ENCODE measurements at places on chromosomes 1 and 21.
A peak's percentile ranks its signal among the peaks of the same experiment; 100 is the strongest.

DNA sequence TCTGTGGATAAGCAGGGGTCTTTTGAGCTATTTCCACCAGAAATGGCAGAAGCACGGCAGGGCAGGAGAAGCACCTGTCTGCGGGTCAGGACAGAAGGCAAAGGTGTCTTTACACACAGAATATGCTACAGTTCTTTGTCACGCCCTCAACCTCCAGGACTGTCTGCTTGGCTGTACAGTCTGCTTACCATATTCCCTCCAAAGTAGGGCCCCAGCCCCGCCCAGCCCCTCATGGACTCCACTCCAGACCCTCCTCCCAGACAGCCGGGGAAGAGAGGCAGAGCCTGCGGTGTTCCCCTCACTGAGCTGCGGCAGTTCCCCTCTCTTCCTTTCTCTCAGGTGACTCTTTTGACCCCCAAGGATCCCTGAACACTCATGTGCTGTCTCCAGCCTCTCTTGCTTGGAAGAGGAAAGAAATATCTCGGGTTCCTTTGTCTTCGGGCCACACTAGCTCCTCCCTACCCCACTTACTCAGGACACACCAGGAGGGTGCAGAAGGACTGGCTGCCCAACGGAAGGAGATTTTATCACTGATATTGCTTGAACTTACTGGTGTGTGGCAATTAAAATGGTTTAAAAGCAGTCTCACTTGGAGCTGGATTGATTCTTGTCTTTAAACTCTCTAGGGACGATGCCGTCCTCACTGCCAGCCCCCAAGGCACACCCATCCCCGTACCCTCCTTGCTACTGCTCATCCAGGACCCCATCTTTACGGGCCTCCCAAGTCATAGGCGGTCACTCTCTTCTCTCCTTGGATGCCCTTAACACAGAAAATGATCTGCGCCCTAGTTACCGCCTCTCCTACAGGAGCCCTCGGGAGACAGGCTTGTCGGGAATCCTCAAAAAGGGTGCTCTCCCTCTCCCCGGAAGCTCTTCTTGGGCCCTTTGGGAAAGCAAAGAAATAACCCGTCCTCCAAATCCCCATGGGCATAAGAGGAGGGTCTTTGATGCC, 169.7 kb downstream of the TOMM20 start:
- DNase-seq, result peak; percentile 90

- peak; percentile 69 for DNase-seq
Observed at GRCh38 chr1:234874291-234875288, 254.0 kb downstream of the TOMM20 start.

DNA sequence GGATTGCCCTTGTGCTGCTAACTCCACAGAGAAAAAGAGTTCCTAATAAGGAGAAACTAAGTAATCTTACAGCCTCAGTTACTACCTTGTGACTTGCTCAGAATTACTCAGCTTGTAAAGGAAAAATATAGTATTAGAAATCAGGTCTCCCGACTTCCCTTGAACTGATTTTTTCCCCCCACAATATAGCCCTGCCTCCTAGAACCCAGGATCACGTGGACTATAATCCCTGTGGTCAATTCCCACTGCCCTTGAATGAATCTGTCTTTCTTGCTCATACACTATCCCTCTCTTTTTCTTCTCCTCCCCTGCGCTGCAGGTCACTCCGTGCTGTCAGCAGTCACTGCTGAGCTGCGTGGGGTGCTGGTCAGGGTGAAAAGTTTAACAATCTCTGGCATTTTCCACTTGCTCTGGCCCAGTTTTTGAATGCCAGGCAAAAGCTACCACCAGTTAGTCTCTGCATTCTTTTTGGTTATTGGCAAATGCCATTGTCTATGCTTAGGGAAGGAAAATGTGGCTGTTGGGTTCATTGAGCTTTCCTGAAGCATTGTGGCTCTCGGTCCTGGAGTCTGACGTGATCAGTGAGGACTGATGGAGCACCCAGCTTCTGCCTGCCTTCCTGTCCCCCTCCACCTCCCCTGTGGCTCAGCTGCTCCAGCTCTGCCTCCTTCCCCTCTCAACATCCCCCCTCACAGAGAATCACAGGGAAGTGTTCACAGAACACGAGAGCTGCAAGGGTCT, 1.9 kb upstream of the MYOC start:
- no peak for DNase-seq

DNA sequence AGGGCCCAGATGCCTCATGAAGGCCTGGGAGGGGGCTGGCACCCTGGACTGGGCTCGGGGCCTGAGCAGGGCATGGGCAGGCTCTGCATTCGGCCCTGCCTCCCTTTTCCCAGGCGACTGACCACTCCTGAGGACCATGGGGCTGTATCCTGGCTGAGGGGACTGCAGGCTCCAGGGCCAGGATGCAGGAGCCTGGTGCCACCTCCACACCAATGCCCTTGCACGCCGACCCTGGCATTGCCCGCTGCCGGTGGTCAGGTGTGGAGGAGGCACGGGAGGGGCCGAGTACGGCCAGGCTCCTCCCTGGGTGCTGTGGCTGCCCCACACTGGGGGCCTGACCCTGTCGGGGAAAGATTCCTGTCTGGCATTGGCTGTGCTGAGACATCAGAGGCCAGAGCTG, 128.9 kb downstream of the SIK1 start:
- DNase-seq, result no peak

GRCh38 chr21:37842163-37842919, 73.9 kb downstream of the KCNJ6 start:
- DNase-seq, result no peak

DNA sequence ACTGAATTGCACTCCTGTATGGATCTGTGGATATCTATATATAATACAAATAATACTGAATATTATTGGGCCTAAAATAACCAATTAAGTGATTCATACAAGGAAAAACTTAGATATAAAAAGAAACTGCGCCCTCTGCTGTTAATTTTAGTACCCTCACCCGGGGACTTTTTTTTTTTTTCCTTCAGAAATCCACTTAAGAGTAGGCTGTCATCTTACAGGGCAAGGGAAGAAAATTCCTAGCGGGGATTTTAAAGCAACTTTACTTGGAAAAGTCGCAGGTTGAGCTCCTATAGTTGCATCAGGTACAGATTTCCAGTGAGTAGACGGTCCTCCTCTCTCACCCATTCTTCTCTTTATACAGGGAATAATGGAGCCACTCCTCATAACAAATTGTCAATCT, 1.3 kb downstream of the NTNG1 start:
- no peak for DNase-seq

DNA sequence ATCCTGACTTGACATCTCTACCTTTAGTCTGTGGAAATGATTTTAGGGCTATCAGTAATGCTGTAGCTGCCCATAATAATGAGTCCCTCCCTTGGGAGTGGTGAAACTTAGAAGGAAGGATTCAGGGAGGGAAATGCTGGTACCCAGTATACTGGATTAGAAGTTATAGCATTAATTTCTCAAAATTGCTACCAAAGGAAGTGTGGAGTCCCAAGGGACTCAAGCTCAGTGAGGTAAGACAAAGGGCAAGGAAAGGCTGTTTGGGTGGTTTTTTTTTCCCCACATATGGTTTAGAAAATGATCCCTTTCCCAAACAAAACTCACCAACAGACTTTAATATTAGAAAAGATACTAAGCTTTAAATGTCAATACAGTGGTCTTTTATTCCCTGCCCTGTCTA, 99.9 kb downstream of the CD247 start:
- DNase-seq, result no peak

DNA sequence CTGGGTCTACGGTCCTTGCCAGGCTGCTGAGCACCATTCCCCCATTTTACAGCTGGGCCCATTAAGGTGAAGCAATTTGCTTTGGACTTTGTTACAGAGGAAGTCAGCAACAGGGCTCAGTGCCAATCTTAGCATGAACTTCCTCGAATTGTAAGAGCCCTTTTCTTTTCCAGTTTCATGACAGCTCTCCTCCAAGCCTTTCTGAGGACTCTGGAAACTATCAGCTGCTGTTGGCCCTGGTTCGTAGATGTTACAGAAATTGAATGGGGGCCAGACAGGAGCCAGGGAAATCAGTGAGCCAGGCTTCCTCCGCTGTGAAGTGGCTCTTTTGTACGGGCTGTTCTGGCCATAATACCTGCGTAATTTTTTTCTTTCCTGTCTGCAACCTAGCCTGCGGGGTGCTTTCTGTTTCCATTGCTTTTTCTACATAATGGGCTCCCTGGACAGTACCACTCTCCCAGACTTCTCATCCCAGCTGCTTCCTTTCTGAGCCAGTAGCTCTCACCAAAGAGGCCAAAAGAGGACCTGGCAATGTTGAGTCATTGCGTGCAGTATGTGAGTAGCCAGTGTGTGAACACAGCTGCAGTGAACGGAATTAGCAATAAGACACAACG, 386.3 kb downstream of the DISC1 start:
- no peak for DNase-seq

DNA sequence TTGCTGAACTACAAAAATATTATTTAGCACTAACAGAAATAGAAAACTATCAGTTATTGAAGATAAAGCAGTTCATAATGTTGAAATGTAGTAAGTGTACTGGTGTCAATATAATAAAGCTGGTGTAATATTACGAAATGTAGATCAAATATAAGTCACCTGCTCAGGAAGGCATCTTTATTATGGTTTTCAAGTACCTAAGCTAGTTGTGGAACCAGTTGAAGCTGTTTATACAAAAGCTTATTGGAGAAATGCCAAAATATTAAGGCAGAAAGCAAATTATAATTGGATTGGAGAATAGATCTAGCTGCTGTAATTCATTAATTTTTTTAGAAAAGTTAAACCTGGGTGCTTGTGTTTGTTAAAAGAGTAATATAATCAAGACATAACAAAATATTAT, 6.2 kb upstream of the MARK1 start:
- DNase-seq, result no peak

DNA sequence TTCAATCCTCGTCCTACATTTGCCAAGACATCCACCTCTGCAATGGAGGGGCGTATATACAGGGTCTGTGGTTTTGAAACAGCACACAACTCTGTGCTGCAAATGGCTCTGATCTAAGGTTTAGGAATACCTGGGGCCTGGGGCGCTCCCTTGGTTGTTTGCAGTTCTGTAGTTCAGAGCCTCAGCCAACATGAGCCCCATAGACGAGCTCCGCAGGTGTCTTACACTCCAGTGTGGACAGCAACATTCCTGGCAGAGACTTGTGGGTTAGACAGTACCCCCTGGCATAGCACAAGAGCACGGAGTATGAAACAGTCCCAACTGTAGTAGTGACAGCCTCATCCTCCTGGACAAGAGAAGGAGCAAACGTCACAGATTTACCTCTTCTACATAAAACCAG, 120.3 kb upstream of the BARHL2 start:
- DNase-seq, result no peak

DNA sequence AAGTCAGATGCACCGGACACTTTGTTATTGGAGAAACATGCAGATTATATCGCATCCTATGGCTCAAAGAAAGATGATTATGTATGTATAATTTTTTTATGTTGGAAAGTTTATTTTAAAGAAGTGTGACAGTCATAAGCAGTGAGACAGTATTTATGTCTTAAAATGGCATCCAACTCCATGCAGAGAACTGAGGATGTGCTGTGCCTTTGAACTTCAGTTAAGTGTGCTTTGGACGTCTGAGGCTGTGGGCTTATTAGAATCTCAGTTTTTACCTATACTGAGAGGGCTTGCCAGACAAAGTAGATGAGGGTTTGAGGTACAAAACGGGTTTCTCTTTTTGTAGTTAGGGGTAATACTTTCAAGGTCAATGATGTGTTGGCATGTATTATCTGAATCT, 1.5 kb downstream of the RABGGTB start:
- DNase-seq, result no peak

DNA sequence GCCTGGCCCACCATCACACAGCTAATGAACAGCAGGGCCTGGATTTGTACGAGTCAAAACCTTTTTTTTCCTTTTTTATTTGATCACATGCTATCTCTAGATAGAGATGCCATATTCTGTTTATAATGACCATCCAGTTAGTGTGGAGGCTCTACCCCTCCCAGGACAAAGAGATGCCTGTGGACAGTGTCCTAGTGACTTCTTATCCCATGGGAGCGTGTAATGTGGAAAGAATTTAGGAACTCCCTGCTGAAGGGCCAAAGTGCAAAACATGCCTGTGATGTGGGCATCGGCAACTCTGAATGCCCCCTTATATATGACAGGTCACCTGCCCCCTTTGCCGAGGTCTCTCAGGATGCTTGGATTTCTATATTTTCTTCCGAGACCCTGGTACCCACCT, 292.2 kb downstream of the RRAGC start:
- no peak for DNase-seq

GRCh38 chr1:229563701-229564100, 5.2 kb upstream of the ABCB10 start:
- no peak for DNase-seq

GRCh38 chr1:94772230-94772641, 47.9 kb upstream of the SLC44A3 start:
- DNase-seq, result peak; percentile 11

- DNase-seq, result no peak
Observed at GRCh38 chr1:76705560-76705959, 161.7 kb upstream of the ST6GALNAC5 start.

DNA sequence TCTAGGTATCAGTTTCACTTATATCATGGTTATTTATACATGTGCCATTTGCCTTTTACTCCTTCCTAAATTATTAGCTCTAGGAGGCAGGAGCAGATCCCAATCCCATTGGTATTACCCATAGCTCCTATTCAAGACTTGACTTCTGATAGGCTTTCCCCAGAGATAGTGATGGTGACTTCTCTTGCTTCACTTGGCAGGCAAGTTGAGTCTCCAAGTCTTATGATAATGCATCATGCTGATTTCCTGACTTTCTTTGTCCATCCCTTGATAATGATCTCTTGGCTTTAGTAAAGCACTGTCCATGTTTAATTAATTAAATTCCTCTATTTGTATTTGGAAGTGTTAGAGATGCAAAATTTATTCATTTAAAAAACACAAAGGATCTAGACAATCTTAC, 253.5 kb upstream of the ADAMTS5 start:
- no peak for DNase-seq

DNA sequence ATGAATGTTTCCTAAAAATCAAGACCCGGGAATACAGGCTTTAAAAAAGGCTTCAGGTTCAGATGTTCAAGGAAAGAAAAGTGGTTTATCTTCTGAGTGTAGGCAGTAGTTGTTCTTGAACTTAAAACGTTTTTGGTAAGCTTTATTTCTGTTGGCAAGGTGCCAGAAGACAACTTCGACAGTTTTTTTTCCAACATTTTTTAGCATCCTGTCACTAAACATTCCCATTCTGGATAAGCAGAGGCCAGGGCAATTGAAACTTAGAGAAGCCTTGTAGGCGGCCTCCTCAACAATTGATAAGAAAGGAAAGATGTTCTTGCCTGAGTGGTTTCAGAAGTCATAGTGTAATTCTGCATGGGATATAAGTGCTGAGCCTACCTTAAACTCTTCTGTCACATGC, 66.7 kb downstream of the PATJ start:
- DNase-seq, result no peak

- no peak for DNase-seq
Observed at GRCh38 chr1:204647114-204647804, 38.3 kb downstream of the LRRN2 start.

GRCh38 chr1:244368279-244368678, 83.4 kb downstream of the ADSS2 start:
- DNase-seq, result no peak
